Activated CD8-positive, alpha-beta T cell treated with anti-CD3 and anti-CD28 coated beads, Interleukin-2, amount 10 ng/mL, durations not matched to agents 7 days and 5 days (primary cell): ENCODE measurements at places on chromosomes 3 and 15. TPM values are rescaled to one million over a fixed set of nuclear protein-coding genes. Genes with fewer than 3 reads are reported as not detected.

Gene MUC20
- total RNA-seq = 0.53 TPM

Gene ALG1L2
- 0.78 TPM for total RNA-seq

Gene SKOR1
- 0.21 TPM for total RNA-seq

Gene TRH
- not detected for total RNA-seq

GRCh38 chr15:50613600-50613999 is 67.1 kb upstream of the USP50 start:
- DNase-seq = no peak

GRCh38 chr15:31525988-31526665 is 199.5 kb downstream of the KLF13 start:
- no peak for DNase-seq

DNA sequence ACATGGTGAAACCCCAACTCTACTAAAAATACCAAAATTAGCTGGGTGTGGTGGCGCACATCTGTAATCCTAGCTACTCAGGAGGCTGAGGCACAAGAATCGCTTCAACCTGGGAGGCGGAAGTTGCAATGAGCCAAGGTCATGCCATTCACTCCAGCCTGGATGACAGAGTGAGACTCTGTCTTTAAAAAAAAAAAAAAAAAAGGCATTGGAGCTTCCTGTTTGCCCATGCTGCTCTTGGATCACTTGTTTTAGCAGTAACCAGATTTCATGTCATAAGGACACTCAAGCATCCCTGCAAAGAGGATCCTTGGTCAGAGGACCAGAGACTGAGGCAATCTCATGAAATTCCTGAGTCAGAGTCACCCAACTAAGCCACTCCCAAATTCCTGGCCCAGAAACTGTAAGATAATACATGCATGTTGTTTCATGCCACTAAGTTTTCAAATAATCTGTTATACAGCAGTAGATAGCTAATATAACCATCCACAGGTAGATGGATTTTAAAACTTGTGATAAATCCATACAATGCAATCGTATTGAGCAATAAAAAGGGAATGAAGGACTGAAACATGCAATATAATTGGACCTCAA is 82.0 kb upstream of the XXYLT1 start:
- DNase-seq = no peak

GRCh38 chr3:125512135-125512920 is 7.7 kb downstream of the SNX4 start:
- DNase-seq = no peak

DNA sequence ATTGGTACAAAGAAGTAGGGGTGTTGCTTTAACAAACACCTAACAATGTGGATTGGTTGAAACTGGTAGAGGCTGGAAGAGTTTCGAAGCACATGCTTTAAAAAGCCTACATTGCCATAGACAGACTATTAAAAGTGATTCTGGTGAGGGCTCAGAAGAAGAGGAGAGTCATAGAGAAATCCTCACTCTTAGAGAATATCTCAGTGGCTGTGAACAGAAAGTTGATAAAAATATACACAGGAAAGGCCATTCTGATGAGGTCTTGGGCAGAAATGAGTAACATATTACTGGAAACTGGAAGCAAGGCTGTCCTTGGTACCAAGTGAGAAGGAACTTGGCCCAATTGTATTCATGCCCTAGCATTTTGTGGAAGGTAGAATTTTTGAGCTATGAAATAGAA is 173.7 kb upstream of the CRBN start:
- no peak for DNase-seq

GRCh38 chr3:194332858-194333211 is 18.3 kb downstream of the CPN2 start:
- DNase-seq = no peak

- peak; percentile 95 for DNase-seq
Observed at GRCh38 chr15:44536962-44537734, at the start of gene EIF3J. EIF3J (plus strand) TSS chr15:44537147; CDS start chr15:44537195, 48 bp downstream.

- no peak for DNase-seq
Observed at GRCh38 chr3:55481744-55482495, 5.2 kb downstream of the WNT5A start.

GRCh38 chr3:111915905-111916304 is 56.8 kb downstream of the PHLDB2 start:
- DNase-seq = no peak
